NCI-H510A (cell line): ENCODE measurements at places on chromosomes 4 and X.

GRCh38 chr4:155523358-155523757 is 143.3 kb upstream of the GUCY1A1 start:
- no peak for DNase-seq

DNA sequence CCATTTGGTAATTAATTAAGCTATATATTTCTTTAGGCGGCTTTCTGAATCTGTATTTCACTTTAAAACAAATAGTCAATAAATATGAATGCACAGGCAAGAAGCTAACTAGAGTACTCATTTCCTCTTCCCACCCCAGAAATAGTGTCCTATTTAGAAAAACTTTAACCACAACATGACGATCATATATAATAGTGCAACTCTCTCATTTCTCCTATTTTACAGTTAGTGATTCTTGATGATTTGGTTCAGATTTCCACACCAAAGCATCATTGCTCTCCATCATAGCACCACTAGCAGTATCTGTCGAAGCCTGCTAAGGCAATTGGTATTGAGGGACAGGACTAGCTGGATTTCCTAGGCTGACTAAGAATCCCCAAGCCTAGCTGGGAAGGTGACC is 184.0 kb upstream of the GALNTL6 start:
- no peak for DNase-seq

GRCh38 chr4:39825741-39826231 is 127.8 kb downstream of the UBE2K start:
- DNase-seq, result no peak

DNA sequence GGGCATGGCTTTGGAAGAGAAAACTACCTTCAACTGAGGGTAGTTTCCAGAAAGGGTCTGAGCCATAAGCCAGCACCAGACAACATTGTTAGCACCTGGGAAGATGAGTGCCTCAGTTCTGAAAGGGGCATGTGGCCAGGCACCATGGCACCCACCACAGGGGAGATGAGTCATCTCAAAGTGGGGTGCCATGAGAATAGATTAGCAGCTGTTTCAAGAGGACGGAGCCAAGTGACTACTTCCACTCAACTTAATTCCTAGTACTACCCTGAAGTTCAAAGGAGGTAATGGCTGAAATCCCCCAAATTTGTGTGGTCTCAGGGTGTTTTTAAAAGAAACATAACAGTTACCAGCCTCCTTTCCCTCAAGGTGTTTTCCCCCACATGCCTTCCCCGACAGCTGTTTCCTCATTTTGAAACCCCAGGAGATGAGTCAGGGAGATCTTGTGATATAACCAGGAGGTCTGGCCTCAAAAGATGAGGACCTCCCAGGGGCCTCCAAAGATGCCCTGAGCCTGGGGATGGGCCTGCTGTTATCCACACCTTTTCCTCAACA is 27.8 kb upstream of the FTHL17 start:
- DNase-seq, result no peak

GRCh38 chr4:164779811-164780216 is 25.9 kb downstream of the SMIM31 start:
- DNase-seq, result no peak

GRCh38 chr4:601612-602558 is 23.5 kb upstream of the PDE6B start:
- DNase-seq, result no peak

GRCh38 chrX:9416562-9417348 is 48.1 kb upstream of the TBL1X start:
- no peak for DNase-seq

GRCh38 chrX:54794028-54794427 is 4.0 kb downstream of the ITIH6 start:
- no peak for DNase-seq

DNA sequence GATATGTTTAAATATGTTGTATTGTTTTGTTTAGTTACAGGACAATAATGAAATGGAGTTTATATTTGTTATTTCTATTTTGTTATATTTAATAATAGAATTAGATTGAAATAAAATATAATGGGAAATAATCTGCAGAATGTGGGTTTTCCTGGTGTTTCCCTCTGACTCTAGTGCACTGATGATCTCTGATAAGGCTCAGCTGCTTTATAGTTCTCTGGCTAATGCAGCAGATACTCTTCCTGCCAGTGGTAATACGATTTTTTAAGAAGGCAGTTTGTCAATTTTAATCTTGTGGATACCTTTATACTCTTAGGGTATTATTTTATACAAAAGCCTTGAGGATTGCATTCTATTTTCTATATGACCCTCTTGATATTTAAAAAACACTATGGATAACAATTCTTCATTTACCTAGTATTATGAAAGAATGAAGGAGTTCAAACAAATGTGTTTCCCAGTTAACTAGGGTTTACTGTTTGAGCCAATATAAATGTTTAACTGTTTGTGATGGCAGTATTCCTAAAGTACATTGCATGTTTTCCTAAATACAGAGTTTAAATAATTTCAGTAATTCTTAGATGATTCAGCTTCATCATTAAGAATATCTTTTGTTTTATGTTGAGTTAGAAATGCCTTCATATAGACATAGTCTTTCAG is 26.9 kb downstream of the NUDT6 start:
- no peak for DNase-seq

- DNase-seq, result no peak
Measured at GRCh38 chr4:128177498-128177897, 110.1 kb downstream of the PGRMC2 start.

GRCh38 chr4:57051095-57051494 is 59.1 kb downstream of the IGFBP7 start:
- no peak for DNase-seq

- DNase-seq, result no peak
Measured at GRCh38 chr4:24108567-24108966, 218.7 kb upstream of the PPARGC1A start.

GRCh38 chrX:71017396-71017939 is 50.7 kb downstream of the SNX12 start:
- DNase-seq, result no peak

DNA sequence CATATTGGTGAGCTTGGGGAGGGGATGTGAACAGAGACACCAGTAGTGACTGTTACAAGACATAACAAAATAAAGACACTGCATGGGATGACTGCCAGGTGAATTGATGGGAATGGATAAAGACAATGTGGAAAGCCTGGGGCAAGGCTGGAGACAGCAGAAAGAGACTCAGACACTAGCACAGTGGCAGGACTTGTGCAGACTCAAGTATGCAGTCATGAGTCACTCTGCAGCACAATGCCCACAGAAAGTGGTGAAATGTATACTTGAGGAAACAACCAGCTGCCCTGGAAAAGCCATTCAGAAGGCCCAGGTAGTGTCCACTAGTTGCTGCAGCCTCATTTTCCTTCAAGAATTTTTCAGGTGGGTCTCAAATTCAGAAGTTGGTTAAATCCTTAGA is 452.3 kb downstream of the MID1IP1 start:
- DNase-seq, result no peak

DNA sequence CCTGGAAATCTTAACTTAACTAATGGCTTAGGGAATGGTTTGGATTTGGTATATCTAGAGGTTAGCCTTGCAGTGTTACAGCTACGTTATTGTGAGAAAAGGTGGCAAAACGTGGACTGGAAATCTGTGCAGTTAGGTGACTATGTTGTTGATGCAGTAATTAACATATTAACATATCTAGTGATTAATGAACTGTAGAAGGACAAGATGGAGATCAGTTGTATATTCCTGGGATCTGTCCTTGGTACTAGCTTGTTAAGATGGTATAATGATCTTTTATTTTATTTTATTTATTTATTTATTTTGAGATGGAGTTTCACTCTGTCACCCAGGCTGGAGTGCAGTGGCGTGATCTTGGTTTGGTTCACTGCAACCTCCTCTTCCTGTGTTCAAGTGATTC is 36.9 kb downstream of the GPAT3 start:
- DNase-seq, result no peak

- DNase-seq, result no peak
Measured at GRCh38 chrX:53681661-53682060, 4.9 kb downstream of the HUWE1 start.

DNA sequence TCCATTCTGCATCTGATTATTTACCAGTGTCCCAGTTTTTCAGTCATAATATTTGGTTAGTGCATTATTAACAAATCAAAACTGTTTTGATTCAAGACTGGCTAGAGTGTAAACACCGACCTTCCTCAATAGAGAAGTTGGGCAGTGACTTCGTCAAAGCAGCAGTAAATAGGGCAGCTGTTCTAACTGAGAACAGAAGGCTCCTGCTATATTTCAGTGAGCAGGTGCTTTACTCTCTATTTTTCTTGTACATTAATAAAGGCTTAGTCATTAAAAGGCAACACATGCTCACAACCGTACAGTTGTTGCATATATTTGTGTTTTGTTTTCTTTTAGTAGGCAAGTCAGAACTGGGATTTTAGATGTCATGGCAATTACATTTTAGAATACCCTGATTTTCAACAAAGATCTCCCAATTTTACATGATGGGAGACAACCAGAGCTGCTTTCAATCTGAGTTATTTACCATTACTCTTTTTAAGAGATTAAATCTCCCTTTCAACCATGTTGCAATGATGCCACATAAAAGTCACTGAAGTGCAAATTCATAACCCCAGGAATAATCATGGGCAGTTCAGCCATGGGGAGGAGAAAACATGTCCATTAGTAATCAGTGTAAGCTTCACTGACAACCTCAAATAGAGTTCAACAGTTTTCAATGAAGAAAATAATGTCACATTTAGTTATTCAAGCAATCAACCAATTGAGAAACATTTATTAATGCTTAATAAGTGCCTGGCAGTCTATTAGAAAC is 233.3 kb downstream of the NDST4 start:
- DNase-seq, result no peak

DNA sequence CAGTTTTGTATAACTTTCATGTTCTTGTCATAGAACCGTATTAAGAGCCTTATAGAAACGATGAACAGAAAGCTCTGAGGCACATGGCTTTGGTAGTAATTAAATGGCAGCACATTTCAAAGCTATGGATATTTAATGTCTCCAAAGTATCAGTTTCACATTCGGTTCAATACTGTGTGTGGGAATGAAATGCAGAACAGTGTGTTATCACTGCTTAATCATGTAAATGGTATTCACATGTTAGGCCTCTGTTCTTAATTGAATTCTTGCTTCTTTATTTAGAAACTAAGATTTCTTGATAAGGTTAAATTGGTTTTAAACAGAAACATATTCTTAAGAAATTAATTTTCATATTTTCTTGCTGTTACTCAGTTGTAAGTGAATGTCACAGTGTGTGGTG is 701.0 kb upstream of the PITX2 start:
- DNase-seq, result no peak

- DNase-seq, result no peak
Measured at GRCh38 chr4:40176602-40177001, 20.2 kb upstream of the RHOH start.

- no peak for DNase-seq
Measured at GRCh38 chrX:47746446-47746845, 87.5 kb upstream of the UXT start.

DNA sequence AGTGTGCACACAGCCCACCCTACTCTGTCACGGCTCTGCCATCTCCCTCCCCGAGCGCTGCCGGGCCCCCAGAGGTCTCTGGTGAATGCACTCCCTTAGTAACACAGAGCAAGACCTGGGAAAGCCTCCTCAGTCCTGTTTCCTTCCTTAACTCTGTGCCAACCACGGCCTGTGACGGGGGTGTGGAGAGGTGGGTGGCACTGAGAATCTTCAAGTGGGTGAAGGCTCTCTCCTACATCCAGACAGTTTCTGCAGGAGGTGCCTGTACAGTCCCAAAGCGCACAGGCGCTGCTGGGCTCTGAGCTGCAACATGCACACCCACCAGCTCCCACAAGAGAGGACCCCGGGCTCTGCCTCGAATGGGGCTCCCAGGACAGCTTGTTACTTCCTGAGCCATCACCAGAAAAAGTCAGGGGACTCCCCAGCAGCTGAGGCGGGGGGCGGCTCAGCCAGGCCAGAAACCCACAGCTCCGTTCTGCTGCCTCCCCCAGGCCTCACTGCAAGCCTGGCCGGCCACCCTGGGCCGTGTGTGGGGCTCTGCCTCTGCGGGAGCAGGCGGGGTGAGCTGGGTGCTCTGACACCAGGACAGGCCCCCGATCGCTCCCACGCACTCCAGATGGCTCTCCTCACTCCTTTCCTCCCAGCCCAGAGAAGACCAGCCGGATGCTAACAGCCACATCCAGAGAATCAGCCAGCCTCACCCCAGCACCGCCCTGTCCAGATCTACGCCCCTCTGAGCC is 29.7 kb downstream of the FAM53A start:
- no peak for DNase-seq

- peak; percentile 19 for DNase-seq
Measured at GRCh38 chr4:145731028-145731427, 51.1 kb downstream of the C4orf51 start.

DNA sequence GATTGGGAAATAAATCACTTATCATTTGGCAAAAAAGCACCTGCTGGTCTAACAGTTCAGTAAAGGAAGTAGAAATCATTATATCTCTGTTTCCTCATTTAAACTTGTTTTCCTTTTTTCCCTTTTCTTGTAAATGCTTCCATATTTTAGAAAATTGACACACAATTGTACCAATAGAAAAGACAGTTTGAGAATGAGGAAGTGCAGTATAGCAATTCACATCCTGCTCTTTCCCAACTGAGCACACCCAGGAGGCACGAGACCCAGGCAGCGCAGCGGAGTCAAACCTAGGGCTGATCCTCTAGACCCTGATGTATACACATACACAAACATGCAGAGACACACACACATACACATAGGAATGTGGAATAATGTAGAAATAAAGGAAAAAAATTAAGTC is 74.8 kb upstream of the PACRGL start:
- no peak for DNase-seq
